ENCODE measurements at places on chromosomes 3 and 15.

DNA sequence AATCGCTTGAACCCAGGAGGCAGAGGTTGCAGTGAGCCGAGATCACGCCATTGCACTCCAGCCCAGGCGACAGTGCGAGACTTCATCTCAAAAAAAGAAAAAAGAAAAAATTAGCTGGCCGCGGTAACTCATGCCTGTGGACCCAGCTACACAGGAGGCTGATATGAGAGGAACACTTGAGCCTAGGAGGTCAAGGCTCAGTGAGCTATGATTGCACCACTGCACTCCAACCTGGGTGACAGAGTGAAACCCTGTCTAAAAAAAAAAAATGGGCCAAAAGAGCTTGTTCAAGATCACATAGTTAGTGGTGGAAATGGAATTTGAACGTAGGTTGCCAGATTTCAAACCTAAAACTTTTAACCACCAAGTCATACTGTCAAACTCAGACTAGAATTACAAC, 46.2 kb upstream of the PPP4R2 start:
- DNase-seq: no peak

- peak; percentile 1 for DNase-seq
Measured at GRCh38 chr3:104564045-104564643, 802.6 kb upstream of the ALCAM start.

DNA sequence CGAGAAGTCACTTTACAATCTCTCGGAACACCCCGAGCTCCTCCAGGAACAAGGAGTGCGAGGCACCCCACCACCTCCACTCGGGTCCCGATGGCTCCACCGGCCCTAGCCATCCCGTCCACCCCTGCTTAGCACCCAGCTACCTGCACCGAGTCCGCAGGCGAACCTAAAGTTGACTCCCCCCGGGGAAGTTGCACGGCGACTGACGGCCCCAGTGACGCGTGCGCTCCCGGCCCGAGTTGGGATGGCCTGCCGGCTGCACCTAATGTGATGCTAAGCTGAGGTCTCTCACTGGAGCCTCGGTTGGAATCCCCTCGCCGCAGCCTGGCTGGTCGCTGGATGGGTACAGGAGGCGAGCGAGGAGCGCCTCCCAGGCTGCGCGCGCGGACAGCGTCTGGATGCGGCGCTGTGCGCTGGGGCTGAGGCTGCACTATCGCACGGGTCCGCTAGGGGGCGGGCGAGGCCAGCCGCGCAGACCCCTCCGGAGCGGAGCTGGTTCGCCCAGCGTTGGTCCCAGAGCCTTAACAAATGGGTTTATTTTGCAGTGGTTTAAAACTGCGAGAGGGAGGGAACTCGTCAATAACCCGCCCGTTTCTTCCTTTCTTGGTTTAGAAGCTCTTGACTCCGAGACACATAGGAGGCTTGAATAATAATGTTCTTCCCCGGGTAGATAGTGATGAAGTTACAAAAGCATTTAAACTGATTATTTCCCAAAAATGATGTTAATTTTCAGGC, at the start of gene OXTR:
OXTR (minus strand) TSS at position 526 of the 735 bp plus-strand sequence. CDS start 1,426 bp downstream, outside the sequence.
- DNase-seq: no peak

DNA sequence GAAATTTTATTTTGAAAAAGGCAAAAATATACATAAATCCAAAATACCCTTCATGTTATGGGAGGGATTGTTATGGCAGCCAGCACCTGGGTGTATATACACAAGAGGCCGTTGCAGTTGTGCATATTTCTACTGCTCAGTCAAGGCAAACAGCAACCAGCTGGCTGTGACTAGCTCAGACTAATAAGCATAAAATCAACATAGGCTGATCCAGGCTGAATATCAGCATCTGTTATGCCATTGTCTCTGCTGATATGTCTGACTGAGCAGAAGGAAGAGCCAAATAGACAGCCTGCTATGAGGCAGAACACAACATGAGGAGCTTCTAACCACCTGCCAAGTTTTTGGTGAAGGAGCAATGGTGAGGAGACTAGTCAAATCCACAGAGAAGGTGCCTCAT, 457.5 kb upstream of the ALCAM start:
- DNase-seq: no peak

GRCh38 chr3:46614431-46614830, 2.1 kb downstream of the FAM240A start:
- DNase-seq: no peak
